ENCODE measurements at places on chromosomes 5 and 9. TPM values are rescaled to one million over a fixed set of nuclear protein-coding genes. Genes with fewer than 3 reads are reported as not detected.

Gene GOLPH3
- 79.3 TPM for total RNA-seq

GRCh38 chr9:5025416-5025815, 40.3 kb downstream of the JAK2 start:
- no peak for DNase-seq

DNA sequence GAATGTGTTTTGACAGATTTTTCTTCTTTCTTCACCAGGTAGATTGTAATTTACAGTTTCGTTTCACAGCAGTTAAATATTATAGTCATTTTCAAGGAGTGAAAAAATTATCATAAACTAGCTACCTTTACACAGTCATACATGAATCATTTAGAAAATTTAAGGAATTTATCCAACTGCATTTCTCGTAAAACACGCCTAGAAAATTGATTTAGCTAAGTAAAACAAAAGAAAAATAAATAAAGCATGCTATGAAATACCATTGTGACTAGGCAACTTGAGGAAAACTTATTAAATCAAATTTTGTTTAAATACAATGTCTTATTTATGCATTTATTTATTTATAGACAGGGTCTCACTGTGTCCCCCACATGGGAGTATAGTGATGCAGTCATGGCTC, 109.9 kb upstream of the EMB start:
- no peak for DNase-seq

Gene LCN2
- not detected for total RNA-seq

Gene PNPLA7
- 7.9 TPM for total RNA-seq

DNA sequence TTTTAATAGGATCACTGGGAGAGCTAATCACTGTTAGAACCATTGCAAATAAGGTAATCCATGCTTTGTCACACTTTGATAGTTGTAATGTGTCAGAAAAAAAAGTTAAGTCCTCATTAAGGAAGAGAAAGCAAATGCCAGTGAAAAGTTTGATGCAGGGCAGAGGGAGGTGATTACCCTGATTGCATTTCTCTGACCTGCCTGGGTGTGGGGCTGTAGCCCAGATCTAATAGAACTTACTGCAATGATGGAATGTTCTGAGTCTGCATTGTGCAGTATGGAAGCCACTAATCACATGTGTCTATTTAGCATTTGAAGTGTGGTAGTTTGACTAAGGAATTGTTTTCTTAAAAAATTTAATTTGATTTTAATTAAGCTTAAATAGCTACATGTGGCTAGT, 202.7 kb downstream of the ATP10B start:
- no peak for DNase-seq

Gene SHOC1
- total RNA-seq, result not detected

Gene IL31RA
- total RNA-seq, result not detected

DNA sequence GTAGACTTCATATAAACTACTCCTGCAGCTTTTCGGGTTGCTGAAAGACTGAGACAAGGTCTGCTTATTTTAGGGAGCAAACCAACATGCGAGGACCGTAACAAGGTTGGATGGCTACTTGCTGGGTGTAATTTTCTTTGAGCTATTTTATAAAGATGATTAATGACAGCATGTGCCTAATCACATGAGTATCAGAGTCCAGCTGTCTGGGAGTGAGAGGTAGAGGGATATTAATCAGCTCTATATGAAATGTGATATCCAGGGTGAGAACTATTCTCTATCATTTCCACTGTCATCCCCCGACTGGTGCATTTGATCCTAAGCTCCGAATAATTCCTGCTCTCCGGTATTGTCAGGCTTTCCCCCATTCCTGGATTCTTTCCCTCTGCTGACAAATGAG, 193.8 kb upstream of the HMHB1 start:
- no peak for DNase-seq

Gene RORB
- total RNA-seq, result not detected

GRCh38 chr9:100086097-100086635, 12.6 kb downstream of the ERP44 start:
- no peak for DNase-seq

- no peak for DNase-seq
Measured at GRCh38 chr5:149400304-149400703, 21.2 kb upstream of the IL17B start.

DNA sequence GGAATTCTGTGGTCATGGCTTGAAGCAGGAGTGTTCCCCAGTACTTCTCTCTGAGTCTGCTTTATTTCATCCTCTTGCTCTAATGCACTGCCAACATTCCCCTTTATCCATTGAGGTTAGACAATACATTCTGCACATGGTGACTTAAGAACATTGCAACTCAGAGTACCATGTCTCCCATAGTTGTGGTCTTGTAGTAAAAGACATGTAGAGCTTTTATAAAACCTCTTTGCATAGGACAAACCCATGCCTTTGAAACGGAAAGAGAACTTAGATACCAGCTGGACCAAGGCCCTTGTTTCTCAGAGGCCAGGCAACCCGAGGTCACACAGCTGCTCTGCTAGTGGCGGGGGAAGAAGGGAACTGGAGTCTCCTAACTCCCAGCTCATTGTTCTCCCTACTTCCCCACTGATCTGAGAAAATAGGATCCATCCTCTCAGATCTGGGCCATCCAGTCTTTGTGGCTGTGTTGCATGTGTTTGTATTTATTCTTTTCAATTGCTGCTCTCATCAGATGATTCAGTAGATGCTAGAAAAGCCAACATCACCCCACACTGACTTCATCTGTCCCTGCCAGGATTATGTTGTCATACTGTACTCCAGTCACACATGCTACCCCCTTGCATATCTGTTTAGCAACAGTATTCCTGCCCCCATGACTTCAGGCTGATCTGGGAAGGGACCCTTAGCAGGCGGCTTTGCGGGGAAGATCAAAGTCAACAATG, 236.9 kb downstream of the SAXO1 start:
- no peak for DNase-seq

DNA sequence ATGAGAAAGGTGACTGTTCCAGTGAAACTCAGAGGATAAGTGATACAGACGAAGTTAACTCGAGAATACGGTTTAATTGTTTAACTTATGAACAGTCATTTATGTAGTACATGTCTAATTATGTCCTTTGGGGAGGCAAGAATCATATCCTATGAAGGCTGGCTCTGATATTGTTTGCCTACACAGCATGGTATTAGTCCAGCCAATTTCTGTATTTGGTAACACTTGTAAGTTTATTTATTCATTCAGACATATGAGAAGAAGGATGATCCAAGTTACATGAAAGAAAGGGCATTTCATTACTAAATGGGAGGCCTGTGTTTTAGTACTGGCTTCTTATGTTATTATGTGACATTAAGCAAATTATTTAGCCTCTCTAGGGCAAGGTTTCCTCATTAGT, 199.7 kb downstream of the NNT start:
- DNase-seq, result no peak

DNA sequence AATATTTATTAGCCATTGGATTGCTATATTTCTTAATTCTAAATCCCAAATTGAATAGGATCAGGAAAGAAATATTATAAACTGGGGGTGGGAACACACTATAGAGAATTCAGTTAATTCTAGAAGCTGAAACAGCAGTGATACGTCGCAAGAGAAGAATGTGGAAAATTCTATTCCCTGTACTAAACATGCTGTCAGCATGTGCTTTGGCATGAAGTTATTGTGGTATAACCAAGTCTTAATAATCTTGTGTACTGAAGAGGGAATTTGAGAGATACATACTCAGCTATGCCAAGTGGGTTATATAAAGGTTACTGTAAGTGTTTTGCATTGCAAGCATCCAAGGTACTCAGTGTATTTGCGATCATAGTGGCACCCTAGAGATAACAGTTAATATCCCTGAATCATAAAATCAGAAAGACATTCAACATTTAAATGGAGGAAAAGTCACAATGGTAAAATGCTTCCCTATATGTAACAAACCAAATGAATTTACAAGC, 1492.9 kb upstream of the C9orf72 start:
- DNase-seq, result no peak

DNA sequence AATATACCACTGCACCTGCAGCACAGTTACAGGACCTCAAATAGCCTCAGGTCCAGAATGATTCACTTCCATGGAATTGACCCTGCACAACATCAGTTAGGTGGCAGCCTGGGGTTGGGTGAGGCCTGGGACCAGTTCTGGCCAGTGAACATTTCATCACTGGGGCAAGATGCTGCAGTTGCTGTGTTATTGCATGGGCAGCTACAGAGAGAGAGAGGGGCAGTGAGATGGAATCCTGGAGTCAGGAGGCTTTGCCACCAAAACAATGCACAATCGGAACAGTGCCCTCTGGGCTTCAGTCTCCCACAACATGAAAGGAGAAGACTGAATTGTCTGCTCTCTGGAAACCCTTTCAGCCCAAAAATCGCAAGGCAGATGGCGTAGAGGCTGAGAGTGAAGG, 51.8 kb downstream of the SH3TC2 start:
- DNase-seq, result no peak

Gene ZNG1F
- total RNA-seq, result 18.9 TPM

DNA sequence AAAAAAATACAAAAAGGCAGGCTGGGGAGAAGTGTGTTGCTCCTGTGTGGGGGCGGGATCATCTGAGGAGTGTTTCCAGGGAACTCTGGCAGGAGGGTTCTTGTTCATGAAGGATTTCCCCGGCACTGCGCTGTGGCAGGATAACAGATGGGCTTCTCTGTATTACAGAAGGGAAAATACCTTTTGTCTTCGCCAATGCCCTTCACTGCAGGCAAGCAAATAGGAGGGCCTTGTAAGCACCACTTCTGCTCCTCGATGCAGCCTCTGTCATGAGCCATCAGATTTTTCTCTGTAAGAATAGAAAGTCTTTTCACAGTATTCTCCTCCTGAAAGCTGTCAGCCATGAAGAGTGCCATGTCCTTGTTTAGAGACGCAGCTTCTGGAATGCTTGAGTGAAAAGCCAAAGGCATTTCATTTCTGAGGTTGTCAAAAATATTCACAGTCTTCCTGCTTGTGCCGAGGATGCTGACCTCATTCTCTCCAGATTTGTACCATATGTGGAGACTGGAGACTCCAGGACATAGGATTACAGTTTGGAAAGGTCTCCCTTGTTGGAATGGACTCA, 294.0 kb downstream of the YTHDC2 start:
- DNase-seq, result no peak

Gene SLC36A2
- not detected for total RNA-seq

Gene C5orf46
- not detected for total RNA-seq

DNA sequence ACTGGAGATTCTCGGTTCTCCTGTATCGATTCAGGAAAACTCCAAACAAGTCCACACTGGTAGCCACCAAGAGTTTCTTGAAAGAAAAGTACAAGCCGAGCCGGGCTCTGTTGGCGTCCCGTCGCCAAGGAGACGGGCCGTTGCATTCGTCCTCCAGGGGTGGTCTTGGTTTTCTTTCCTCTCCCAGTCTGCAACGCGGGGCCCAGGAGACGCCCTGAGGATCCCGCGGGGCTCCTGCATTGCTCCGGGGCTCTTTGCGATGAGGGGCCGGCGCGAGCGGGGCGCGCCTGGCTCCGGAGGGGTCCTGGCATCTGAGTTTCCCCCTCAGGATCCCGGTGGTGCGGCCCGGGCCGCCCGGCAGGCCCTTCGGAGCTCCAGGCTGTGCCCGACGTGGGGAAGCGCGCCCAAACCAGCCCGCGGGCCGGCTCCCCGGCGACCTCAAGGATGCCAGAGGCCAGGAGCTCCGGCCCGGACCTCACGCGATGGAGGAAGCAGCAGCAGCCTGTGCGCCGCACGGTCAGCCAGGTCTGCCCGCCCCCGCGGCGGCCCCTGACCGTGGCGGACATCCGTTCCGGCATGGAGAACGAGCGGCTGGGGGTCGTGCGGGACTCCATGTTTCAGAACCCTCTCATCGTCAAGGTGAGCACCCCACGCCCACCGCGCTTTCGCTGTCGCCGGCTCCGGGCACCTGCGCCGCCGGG, at the start of gene CFAP77:
TSS of gene CFAP77 (plus strand) at position 384 of the 701 bp plus-strand sequence. CDS start at position 445, 61 bp downstream.
- peak; percentile 31 for DNase-seq

Gene LVRN
- 0.24 TPM for total RNA-seq

Gene CDH6
- 132 TPM for total RNA-seq

GRCh38 chr5:56402266-56403220, 169.4 kb upstream of the ANKRD55 start:
- DNase-seq, result no peak

DNA sequence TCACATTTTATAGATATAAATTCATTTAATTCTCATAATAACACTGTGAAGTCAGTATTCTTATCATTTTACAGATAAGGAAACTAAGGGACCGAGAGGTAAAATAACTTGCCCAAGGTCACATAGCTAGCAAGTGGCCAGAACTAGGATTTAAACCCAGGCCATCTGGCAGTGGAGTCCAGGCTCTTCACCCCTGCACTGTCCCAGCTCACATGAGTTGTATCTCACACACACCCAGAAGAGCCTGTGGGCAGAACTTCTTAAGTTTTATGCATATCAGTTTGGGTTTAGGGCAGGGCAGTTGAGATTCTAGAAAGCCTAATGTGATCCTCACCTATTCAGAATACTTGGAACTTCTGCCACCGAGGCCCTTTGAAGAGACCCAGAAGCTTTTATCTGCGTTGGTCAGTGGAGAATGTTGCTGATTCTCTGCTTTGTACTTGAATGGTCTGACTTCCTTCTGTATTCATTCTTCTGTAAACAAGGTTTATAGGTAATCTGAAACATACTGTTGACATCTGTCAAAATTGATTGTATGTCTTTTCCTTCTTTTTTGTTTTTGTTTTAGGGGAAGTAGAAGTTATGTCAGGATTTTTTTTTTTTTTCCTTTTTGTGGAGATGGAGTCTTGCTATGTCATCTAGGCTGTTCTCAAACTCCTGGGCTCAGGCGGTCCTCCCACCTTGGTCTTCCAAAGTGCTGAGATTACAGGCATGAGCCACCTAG, 75.8 kb downstream of the KIAA1958 start:
- DNase-seq, result no peak

DNA sequence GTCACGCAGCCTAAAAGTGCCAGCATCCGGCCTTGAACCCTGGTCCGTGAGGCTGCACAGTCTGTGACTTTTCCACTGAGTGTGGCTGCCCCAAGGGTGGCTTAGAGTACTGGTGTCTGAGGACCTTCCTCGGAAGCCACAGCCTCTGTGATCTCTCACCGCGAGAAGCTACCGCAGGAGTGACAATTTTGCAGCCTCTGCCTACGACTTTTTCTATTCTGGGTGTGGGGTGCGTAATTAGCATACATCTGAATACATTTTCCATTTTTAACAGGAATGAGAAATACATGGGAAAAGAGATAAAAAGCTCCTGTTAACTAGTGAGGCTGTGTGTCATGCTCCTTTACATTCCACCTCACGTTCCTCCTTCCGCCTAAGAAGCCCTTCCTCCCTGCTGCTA, 48.3 kb upstream of the HRH2 start:
- DNase-seq, result no peak

GRCh38 chr5:126926187-126926586, 104.2 kb downstream of the MARCHF3 start:
- no peak for DNase-seq

GRCh38 chr5:105695941-105696340, 1974.8 kb downstream of the EFNA5 start:
- DNase-seq, result no peak

DNA sequence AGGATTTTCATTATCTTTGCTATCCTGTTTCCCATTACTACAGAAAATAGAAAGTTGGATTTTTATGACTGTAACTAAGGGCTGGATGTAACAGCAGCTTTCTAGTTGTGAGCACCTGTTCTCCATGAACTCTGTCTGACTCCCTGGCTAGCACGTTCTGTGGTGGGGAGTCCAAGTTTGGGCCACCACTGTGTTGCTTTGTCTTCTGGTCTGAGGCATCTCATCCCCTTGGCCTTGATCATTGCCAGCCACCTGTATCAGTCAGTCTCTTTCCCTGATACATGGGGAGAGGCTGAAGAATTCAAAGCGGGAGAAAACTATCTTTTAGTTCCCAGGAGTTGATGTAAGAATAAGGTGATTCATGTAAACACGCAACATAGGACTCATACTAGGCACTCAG, 33.4 kb downstream of the WDR70 start:
- no peak for DNase-seq

Measured in progenitor cell of endocrine pancreas (in vitro differentiated cells).